ENCODE measurements at places on chromosomes 3 and 15.

GRCh38 chr3:178969004-178969700, 102.5 kb downstream of the ZMAT3 start:
- no peak for DNase-seq

DNA sequence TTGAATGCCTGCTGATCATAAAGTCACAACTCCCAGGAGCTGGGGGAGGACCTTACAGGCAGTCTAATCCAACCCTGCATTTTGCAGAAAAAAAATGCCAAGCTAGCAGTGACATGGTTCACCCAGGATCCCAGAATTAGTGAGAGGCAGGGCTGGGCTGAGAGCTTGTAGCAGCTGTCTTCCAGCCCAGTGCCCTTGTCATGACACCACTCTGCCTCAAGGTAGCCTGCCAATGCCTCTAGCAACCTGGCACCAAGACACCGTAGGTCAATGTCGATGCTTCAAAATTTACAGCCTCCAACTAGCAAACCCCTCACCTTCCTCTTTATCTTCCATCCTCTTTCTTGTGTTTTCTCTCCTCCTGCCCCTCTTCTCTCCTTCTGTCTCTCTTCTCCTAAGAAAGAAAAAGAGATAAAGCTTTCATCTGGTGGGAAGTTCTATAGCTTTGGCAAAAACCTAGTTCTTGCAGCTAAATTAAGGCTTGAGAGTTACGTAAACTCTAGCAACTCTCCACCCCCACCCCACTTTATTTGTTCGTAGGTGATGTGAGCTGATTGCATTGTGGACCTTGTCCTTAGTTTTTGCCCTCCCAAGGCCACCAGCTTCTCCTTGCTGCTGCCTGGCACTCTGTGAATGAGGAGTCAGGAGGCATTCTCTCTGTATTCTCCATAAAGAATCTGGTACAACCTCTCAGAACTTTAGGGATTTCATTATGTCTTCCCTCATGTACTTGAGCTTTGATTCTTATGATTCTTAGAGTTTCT, 18.3 kb upstream of the BFSP2 start:
- no peak for DNase-seq

DNA sequence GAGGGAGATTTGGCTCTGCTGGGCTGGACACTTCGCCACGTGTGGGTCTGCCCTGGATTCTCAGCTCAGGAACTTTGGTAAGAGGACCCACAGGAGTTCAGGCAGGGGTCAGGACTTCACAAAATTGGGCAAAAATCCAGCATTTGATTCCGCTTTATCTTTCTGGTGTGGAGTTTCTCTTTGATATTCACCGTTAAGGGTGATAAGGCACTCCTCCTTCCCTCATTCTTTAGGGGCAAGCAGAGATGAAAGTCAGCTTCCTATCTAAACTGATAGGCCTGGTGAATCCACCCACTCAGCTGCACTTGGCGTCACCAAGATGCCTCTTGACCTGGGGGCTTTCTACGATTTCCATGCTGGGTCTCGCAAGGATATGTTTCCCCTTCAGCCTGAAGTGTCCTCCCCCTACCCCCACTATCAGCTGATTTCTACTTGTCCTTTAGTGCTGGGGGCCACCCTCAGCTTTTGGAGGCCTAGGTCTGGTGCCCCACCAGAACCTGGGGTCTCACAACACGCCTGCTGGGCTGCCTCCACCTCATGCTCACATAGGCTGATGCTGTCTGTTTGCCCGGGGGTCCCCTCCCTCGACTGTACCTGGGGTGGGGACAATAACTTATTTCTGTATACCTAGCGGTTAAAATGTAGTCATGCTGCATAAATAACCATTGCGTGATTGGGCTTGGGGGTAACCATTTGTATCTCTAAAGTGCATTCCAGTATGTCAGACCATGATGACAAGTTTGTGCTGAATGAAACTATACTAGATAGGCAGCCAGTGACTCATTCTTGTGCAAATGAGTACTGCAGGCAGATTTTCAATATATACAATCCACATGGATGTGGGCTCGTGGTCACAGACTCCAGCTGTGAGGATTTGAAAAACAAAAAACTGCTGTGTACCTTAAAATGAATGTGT, 248.3 kb downstream of the ADAMTS17 start:
- DNase-seq = no peak

DNA sequence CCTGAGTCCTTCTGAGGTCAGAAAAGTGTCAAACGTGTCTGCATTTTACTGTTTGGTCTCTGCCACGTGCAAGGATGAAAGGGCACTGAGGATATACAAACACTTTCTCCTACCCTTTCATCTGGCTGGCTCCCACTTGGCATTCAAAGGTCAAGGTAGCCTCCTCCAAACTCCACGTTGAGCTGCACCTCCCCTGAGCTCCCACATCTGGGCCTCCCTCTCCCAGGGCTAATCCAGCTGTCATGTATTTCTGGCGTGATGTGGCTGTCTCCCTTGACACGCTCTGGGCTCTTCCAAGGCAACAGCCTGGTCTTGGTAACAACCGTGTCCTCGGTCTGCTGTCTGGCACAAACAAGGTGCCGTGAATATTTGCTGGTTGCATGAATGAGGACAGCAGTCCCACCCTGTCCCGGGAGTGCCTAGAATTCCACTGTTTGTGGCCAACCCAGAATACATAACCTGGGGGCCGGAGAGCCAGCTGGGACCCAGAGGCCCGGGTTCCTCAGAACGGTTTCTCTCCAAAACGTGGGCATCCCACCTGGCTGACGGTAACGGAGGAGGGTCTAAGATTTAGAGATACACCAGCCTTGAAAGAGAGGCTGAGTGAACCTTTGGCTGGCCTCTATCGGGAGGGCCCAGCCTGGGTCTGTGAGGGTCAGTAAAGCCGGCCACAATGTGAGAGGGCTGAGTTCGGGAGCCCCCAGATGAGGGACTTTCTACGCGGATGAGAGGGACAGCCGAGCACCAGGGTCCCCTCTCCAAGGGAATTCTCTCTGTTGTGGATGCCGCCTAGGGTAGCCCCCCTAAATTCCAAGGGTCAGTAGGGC, 767 bp downstream of the GLT8D1 start:
- no peak for DNase-seq

DNA sequence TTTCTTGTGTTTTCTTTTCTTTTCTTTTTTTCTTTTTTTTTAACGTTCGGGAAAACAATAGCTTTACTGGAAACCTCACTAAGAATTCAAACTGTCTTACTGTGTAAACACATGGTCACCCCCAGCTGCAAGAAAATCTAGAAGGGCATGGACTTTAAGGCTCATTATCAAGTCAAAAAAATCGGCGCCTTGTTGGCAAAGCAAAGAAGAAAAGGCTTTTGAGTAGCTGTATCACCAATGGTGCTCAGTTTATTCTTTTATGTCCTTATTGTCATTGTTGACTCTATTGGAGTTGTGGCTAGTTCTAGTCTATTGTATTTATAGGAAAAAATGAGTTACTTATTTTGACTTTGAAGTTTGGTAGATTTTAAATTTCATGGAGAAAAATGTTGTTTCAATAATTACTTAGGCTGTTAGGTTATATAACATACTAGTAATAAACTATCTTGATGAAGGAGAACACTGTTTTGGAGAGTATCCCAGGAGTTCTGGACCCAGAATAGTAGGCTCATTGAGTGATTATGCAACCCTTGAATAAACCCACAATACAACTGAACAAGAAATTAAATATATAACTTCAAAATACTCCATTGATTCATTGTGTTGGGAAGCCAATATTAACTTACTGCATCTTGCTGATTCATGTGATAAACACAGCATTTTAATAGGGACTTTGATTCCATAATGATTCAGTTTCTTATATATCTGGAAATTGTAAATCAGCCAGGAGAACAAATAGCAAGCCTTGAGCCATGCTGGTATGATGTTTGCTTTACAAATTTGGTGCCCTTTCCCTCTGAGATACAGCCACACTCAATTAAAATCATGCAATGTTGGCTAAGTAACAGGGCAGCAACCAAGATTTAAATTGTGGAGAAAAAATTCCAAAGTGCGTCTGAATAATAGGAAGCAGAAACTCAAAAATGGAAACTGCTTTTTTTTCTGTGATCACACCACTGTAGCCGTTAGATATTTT, 27.8 kb upstream of the GOLIM4 start:
- DNase-seq = no peak

DNA sequence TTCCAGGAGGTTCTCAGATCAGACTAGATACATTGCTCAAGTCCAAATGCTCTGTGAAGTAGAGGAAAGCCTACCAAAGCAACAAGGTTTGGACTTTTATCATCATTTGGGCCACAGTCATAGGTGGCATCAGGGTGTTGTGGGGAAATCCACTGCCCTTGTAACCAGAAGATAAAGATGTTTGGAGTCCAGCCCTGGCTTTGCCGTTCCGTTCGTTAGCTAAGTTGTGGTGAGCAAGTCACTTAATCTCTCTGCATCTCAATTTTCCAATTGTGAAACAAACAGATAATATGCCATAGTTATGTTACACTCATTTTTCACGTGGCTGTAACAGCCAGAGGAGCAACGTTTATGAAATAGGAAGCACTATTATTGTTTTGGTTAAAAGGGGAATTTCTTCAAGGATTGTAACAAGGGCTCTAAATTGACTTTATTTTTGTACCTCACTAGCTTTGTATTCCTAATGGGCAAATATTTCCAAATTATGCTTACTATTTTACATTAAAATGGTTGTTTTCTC, 125.6 kb downstream of the CD47 start:
- DNase-seq = no peak

GRCh38 chr15:63905558-63906265, 72.0 kb upstream of the HERC1 start:
- no peak for DNase-seq

DNA sequence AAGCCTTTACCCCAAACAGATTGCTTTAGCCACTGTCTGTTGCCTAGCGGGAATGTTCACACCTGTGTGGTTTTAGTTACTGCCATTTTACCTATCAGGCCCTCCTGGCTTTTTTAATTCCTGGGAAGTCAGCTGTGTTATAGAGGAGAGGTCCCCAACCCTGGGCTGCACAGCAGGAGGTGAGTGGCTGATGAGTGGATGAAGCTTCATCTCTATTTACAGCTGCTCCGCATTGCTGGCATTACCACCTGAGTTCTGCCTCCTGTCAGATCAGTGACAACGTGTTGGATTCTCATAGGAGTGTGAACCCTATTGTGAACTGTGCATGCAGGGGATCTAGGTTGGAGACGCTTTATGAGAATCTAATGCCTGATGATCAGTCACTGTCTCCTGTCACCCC, 127.0 kb downstream of the MBNL1 start:
- no peak for DNase-seq

- no peak for DNase-seq
Observed at GRCh38 chr3:159856590-159857104, 132.0 kb upstream of the IL12A start.

GRCh38 chr3:14719006-14719405, 44.1 kb downstream of the C3orf20 start:
- DNase-seq = no peak

All from stimulated activated CD4-positive, alpha-beta T cell treated with anti-CD3 and anti-CD28 coated beads, Interleukin-12 subunit alpha, Interleukin-12 subunit beta, amount 100 ng/mL, for 4 hours (primary cell).